ENCODE measurements at places on chromosomes 16 and 17.

- no peak for DNase-seq
These were observed 205.4 kb downstream of the CCDC182 start for GRCh38 chr17:57539529-57540301.

DNA sequence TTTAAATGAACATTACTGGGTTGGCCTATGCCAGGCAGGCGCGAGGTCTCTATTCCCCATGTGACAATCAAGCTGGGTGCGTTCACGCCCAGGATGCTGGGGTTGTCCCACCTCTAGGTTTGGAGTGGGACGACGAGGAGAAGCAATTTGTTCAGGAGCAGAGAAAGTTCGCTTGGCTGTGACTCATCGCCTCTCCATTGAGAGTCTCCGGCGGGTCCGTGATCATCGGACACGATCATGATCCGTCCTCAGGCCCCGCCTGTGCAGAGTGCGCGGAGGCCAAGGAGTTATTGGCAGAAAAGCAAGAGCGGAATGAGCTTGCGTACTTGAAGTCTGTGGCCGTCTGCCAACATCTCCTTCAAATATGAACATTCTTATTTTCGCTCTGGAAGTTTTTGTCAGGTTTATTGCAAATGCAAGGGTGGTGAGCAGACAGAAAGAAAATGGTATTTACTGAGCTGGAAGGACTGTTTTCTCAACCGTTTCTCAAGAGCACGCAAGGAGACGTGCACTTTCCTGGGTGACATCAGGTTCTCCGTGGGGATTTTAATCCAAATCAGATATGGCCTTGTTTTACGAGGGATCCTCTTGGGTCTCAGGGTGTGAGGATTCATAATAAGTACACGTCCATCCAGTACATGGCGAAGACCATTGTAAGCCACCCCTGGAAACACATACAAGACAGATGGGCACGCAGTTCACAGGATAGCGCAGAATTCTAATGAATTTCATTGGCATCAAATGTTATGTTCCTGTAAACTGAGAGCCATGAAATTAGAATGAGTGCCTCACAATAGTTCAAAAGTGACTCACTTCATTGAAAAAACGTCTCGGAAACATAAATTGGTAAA lies 70.1 kb upstream of the CREBBP start:
- DNase-seq: no peak

DNA sequence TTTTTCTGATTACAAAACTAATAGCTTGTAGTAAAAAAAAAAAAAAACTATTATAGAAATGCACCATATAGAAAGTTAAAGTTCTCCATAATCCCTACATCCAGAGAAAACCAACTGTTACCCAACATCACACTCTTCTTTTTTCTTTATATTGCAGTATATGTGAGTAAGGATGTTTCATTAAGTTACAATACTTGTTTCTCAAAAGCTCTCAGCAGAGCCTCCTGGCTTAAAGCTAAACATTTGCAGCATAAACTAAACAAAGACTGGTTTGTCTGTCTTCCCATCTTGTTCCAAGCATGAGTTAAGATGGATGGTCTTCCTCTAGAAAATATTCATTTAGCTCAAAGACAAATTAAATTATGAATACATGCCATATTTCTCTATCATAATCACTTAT lies 25.2 kb downstream of the GRB2 start:
- DNase-seq: no peak

- DNase-seq: no peak
These were observed 41.6 kb upstream of the TNRC6C start for GRCh38 chr17:77916703-77917481.

- no peak for DNase-seq
These were observed 5.4 kb downstream of the DCAF7 start for GRCh38 chr17:63555500-63556156.

DNA sequence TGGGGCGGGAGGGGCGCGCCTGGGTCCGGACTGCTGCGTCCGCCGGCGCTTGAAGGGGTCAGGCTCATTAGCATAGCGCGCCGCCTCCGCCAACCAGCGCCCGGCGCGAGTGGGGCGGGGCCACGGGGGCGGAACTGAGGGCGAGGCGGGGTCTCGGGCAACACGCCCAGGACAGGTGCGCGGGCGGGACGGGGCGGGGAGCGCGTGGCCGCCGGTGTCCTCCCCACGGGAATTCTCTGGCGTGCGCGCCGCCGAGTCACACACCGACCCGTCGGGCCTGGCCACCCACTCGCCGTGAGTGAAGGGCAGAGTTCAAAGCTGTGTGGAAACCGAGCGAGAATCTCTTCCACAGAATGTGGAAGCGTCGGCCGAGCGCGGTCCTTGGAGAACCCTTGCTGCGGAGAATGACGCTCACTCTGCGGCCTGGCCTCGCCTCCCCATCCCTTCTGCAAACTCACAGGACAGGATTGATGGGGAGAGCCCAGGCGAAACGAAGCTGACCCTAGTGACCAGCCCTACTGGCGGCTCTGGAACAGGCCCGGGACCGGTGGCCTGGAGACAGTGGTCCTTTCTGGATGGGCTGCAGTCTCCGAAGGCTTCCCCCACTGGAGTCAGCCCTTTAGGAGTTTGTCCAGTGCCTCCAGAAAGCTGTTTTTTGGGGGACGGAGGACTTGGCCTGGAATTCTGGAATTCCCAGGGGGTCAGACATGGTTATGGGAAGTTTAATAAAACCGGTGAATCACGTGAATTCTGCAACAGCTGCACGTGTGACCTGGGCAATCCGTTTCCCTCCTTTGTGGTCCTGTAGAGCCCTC lies at the start of gene SNAI3:
Gene SNAI3 (minus strand): TSS at position 69 of the 815 bp plus-strand sequence. CDS start 101 bp downstream, outside the sequence.
- peak; percentile 68 for DNase-seq

- DNase-seq: no peak
These were observed 48.9 kb upstream of the FASN start for GRCh38 chr17:82146663-82147654.

DNA sequence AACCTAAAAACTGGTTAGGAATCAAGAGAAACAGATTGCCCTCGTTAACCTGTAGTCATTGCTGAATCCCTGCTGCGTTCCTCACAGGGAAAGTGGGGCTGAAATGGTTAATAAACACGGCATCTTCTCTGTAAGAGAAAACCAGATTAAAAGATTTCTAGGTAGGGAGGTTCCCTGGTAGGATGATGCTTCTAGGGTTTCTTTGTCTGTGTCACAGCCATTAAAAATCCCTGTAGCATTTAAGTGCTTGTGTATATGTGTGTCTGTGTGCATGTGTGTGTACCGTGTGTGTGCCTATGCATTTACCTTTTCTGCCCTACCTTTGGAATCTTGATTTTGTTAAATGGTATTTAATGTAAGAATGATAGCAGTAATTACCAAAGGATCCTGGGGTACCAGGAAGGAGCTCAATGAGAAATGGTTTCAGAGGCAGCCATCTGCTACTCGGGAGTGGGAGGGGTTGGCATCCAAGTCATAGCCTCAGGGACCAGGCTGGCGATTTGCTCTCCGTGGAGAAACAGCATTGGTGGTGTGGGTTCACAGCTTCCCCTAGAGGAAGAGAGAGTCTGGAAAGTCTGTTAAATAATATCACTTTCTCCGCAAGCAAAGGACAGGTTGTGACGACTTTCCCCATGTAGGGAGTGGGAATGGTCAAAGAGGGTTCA lies 177.1 kb downstream of the HS3ST4 start:
- no peak for DNase-seq

DNA sequence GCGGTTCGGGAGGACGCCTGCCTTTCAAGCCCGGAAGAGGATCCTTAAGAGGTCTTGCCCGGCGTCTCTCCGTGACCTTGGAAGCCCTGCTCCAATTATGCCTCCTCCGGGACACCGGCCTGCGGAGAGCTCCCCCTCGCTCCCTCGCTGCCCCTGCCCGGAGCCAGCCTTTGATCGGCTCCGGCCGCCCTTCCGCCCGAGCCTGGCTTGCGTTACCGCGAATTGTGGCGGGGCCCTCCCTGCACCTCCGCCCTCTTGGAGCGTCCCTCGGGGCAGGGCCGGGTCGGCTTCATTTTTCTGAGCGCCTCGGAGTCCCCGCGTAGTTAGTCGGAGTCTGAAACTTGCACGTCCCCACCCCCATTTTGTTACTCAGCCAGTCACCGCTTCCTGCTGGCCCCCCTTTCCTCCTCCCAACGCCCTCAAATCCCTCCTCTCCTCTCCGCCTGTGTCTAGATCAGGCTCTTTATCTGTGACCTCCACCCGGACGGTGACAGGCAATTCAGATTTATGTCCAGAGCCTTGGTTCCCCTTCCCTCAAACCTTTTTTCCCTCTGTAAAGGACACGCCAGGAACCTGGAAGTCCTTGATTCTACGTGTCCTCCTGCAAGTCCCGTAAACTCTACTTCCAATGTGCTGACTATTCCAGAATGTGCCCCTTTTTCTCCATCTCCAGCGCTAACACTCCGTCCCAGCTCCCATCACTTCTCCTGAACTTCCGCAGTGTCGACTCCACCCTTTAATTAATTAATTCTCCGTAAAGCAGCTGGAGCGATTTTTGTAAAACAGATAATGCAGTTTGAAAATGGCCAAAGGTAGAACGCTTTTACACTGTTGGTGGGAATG lies 569 bp upstream of the RABEP2 start:
- no peak for DNase-seq

GRCh38 chr17:64662774-64663367 lies 764 bp upstream of the SMURF2 start:
- no peak for DNase-seq

- DNase-seq: no peak
These were observed 5.2 kb downstream of the TIMP2 start for GRCh38 chr17:78919861-78920450.

DNA sequence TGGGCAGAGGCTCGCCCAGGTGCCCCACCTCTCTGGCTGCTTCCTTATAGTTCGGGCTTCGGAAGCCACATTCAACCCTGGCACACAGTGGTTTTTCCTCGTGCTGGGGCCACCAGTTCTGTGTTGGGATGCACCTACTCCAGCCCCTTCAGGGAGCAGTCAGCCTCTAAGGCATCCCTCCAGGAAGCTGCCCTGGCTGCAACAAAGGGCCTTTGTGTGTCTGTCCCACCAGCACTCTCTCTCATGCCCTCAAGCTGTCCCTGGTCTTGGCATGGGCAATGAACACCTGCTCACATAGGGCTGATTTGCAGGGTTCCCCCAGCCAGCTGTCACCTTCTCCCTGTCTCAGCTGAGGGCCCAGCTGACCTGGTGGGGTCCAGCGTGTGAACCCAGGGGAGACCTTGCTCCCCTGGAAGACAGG lies 754 bp upstream of the NOXO1 start:
- no peak for DNase-seq

- DNase-seq: no peak
These were observed 7.1 kb downstream of the HAS3 start for GRCh38 chr16:69112285-69113129.

GRCh38 chr16:11481987-11482386 lies 104.7 kb downstream of the LITAF start:
- no peak for DNase-seq

- no peak for DNase-seq
These were observed 8.2 kb downstream of the MYH3 start for GRCh38 chr17:10648956-10649355.

GRCh38 chr17:20234276-20234675 lies 225.1 kb downstream of the SPECC1 start:
- DNase-seq: no peak

DNA sequence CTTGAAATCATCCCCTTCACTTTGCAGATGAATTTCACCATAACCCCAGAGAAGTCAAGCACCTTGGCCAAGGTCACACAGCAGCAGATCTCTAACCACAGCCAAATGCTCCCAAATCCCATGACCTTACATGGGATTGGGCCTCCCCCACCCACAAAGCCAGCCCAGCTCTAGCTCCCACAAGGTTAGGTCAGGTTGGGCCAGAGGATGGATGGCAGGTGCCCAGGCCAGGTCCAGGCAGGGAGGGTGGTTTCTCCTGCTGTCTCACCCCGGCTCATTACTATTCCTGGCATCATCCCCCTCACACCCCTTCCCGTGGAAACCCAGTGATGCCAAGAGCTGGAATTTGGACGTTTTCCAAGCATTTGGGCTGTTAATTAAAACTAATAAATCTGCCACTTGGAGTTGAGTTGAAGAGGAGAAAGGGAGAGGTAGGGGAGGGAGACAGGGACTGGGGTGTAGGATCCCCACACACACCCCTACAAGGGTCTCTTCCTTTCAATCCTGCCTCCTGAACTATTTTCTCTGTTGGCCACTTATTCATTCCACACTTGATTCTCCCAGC lies 181.6 kb downstream of the TMEM132E start:
- DNase-seq: no peak

GRCh38 chr16:88494335-88495154 lies 41.5 kb downstream of the ZFPM1 start:
- DNase-seq: no peak

DNA sequence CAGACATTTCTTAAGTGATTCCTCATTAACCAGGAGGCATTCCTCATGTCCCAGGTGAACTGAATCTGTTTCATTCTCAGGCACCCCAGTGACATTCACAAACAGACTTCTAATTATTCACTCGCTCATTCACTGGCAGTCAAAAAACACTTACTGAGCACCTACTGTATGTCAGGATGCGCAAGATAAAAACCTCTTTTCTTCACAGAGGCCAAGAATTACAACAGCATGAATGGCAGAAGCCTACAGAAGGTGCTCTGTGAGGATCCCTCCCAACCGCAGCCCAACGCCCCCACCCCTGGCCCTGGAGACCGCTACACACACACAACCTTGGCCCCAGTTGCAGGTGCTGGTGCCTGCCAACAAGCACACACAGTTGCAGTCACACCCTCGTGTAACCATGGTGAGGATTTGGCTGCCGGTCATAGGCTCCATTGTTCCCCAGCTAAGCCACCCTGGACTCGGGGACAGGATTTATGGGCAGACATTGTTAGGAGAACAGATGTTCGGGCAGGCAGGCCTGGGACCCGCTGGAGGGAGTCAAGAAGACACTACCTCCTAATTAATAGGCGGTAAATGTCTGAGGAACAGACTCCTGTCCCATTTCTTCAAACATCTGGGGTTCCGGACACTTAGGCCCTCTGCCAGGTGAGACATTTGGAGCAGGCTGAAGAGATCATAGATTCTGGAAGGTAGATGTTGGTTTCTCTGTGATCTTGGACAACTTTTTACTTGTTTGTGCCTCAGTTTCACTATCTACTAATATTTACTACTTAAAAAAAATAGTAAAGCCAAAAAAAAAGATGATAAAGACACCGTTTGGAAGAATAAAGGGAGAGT lies 43.2 kb downstream of the CUEDC1 start:
- DNase-seq: peak; percentile 52

- DNase-seq: no peak
These were observed 6.6 kb downstream of the ST3GAL2 start for GRCh38 chr16:70432356-70432722.

- DNase-seq: no peak
These were observed 312.1 kb downstream of the SOX9 start for GRCh38 chr17:72432881-72433280.
